ENCODE measurements at places on chromosomes 6 and 20. TPM values are rescaled to one million over a fixed set of nuclear protein-coding genes. Genes with fewer than 3 reads are reported as not detected.

DNA sequence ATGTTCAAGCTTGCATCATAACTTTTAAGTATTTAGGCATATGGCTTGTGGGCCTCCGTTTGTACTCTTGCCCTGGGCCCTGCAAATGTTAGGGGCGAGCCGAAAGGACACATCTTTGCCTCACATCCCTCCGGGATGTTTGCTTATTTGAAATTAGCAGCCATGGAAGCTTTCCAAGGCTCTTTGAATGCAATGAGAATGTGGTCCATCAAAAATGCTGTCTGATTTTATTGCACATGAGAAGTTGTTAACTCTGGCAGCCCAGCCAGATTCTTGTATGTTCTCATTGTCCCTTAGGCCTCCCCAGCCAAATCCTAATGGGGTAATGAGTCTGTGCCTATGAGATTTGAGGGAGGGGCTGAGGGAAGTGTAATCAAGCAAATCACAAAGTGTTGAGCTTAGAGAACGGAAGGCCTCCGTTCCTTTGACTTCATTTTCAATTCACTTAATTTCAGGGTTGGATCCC, 261.2 kb upstream of the MARCKS start:
- DNase-seq = no peak

GRCh38 chr6:98877250-98877649, 42.9 kb downstream of the POU3F2 start:
- no peak for DNase-seq

DNA sequence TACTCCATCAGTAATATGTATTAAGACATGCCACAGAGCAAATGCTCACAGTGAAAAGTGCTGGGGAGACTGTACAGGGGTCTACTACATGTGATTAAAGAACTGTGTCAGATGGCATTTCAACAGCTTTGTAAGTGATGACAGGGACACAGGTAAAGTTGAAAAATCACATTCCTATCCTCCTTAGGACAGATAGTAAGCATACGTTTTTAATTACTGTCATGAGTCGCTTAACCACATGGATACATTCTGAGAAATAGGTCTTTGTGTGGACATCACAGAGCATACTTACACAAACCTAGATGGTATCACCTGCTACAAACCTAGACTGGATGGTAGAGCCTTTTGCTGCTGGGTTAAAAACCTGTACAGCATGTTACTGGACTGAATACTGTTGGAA, 645.8 kb upstream of the AGPAT4 start:
- DNase-seq = no peak

GRCh38 chr6:5279891-5280338, 18.6 kb downstream of the FARS2 start:
- no peak for DNase-seq

DNA sequence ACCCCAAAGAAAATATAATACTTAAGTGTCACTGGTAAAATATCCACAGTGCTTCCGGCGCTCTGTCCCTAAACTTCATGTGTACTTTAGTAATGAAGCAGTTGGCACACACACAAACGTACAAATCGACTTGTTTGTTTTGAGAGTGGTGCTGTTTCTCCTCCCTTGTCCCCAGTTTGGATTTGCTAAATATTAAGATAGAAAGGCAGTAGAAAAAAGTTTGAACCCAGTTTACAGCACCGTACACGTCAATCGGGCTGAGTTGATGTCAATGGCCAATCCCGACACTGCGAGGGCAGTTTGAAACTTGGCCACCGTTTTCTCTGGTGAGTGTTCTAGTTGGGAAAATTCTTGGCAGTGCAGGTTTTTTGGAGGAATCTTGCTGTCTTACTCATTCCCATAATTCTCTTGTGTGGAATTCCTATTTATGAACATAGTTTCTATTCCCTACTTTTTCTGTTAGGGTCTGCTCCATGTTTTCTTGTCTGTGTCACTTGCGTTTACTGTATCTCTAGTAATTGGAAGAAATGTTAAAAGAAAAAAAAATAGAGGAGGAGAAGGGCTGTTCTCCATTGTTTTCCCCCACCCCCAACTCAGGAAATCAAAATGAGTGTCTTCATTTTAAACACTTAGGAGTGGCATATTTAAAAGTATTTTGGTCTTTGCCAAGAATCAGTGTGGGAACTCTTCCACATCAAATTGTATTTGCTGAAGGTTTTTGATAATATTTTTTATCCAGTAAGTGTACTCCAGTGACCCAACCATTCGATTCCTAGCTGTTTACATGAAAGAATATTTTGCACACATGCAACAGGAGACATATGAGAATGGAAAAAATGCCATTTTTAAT, 72.3 kb downstream of the OR2B2 start:
- no peak for DNase-seq

- no peak for DNase-seq
Observed at GRCh38 chr20:22815603-22816315, 219.4 kb upstream of the SSTR4 start.

GRCh38 chr6:158769234-158769770, 49.9 kb downstream of the EZR start:
- DNase-seq = no peak

DNA sequence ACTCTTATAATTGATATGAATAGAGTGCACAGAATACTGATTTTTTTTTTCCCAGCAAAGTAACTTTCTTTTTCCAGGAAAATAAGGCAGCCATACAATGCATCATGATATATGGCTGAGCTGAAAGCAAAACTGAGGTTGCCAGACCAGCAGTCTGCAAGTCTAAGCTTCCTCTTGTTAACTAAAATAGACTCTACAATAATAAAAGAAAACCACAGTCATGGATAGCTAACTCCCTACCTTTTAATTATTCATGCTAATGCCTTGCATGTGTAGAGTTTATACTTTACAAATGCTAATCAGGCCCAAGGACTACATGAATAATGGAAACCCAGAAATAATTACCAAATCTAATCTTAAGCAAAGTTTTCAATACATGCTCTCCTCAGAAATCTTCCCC, 47.4 kb downstream of the MAP7 start:
- DNase-seq = no peak

DNA sequence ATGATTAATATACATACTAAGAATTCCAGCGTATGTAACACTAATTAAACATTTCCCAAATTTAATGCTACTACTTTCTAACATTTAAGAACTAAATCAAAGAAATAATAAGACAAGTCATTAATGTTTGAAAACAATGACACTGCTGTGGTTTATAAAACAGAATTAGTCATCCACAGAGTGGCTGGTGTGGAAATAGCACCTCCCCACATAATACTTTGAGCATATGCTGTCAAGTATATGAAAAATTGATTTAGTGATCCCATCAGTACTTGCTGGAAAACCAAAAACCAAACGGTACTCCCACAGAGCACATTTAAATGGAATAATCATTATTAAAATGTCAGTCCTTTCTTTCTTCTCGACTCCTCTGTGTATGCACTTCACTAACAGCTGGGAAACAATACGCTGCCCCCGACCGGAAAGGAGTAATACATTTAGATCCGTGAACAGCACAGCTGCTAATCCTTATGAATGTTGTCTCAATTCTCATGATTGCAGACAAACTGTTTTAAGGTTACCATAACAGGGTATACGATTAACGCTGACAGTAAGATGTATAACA, 78.4 kb downstream of the PREP start:
- DNase-seq = no peak

- DNase-seq = no peak
Observed at GRCh38 chr6:12069891-12070529, 57.9 kb downstream of the HIVEP1 start.

GRCh38 chr6:157045831-157046454, 268.8 kb downstream of the ARID1B start:
- no peak for DNase-seq

GRCh38 chr6:135228486-135228885, 47.4 kb downstream of the MYB start:
- no peak for DNase-seq

GRCh38 chr20:38217791-38218565, 42.6 kb downstream of the KIAA1755 start:
- DNase-seq = peak; percentile 39

DNA sequence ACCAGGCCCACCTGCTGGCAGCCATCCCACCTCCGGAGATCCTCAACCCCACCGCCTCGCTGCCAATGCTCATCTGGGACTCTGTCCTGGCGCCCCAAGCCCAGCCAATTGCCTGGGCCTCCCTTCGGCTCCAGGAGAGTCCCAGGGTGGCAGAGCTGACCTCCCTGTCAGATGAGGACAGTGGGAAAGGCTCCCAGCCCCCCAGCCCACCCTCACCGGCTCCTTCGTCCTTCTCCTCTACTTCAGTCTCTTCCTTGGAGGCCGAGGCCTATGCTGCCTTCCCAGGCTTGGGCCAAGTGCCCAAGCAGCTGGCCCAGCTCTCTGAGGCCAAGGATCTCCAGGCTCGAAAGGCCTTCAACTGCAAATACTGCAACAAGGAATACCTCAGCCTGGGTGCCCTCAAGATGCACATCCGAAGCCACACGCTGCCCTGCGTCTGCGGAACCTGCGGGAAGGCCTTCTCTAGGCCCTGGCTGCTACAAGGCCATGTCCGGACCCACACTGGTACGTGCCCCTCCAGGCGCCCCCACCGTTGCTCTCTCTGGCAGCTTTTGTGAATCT, 1.1 kb downstream of the SNAI1 start:
- peak; percentile 60 for DNase-seq

DNA sequence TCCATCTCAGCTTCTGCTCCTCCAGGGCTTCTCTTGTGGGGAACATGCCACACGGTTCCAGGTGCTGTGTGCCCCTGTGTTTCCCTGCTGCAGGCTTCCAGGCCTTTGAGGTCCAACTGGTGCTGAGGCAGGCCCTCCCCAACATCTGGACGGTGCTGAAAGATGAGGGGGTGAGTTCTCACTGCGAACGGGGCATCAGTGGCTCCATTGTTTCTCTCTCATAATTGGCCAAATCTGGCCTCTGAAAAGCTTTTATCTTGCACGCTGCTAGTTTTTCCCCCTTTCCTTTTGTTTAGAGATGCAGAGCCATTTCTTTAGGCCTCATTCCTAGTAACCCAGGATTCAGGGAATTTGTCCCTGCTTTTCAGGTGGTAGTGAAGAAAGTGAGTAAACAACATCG, 8.6 kb downstream of the PNLDC1 start:
- DNase-seq = no peak

- DNase-seq = no peak
Observed at GRCh38 chr6:108165714-108166663, at the start of gene NR2E1. TSS of gene NR2E1 (plus strand) at chr6:108166022. CDS start at chr6:108166766, 744 bp downstream.

GRCh38 chr6:166417285-166417691, 34.5 kb upstream of the MPC1 start:
- DNase-seq = no peak

GRCh38 chr20:44035924-44036323, 121.3 kb downstream of the TOX2 start:
- DNase-seq = no peak

DNA sequence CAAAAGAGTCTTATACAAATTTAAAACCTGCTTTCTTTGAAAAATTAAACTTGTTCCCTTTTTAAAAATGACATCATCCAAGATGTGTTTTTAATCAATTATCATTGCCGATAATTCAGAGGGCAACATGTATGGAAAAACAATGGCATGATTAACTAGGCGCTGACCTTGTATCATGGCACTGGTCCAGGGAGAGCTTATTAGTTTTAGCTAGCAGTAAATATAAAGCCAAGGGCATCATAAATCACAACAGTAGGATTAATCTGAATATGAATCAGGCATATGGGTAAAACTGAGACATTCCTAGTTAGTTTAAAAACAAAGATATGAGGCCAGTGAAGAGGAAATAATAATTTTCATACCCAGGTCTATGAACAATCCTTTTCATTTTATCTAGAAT, 374.0 kb downstream of the HDGFL1 start:
- DNase-seq = no peak

DNA sequence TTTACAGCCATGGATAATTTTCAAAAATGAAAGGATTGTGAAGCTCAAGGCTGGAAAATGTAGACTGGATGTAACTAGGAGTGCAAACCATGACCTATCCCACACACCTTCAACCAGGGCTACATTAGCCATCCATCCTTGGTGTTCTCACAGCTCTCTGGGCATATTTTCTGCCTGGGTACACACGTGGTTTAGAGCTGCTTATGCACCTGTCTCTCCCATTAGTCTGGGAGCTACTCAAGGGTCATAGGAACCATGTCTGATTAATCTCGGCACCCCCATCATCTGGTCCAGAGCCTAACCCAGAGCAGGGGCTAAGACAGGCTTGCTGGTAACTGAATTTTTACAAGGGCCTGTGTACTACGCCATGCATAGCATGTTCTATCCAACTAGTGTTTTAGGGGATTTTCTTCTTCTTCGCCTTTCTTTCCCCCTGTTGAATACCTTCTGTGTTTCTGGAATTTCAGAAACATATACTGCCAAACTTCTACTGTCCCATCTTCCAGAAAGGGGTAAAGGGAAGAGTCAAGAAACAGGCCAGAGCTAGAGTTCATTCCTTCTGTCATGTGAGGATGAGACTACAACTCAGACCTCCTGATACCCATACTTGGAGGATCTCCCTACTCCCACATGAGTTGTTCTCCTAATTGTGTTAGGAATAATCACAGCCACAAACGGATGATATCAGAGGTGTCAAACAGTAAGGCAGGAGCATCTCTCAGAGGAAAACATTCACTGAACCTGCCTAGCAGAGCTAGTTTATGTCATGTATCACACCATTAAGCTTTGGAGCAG, 25.4 kb upstream of the FAM83C start:
- no peak for DNase-seq

- peak; percentile 61 for DNase-seq
Observed at GRCh38 chr6:167141667-167142432, 15.9 kb downstream of the GPR31 start.

GRCh38 chr20:4978050-4978918, 23.0 kb downstream of the SLC23A2 start:
- DNase-seq = no peak

- DNase-seq = no peak
Observed at GRCh38 chr6:31631681-31632278, 11.3 kb downstream of the PRRC2A start.

FABP7 gene
- not detected for total RNA-seq

LY6G5B gene
- total RNA-seq = 6.9 TPM

RMND1 gene
- total RNA-seq = 16.0 TPM

GFRAL gene
- not detected for total RNA-seq

PLAGL2 gene
- total RNA-seq = 14.5 TPM

GATA5 gene
- 2.5 TPM for total RNA-seq

CCDC170 gene
- total RNA-seq = 1.7 TPM

ABHD16B gene
- total RNA-seq = not detected

SRSF12 gene
- total RNA-seq = 0.63 TPM

KIAA1755 gene
- 2.6 TPM for total RNA-seq

CPXM1 gene
- total RNA-seq = 8.1 TPM

SERINC1 gene
- 173 TPM for total RNA-seq

APOM gene
- total RNA-seq = 1.0 TPM

RAE1 gene
- 18.1 TPM for total RNA-seq

SH3BGRL2 gene
- 22.4 TPM for total RNA-seq

Measured in left lung (tissue), 14 donors.